Right renal cortex interstitium (tissue), 3 donors: ENCODE measurements at places on chromosomes 1 and 21.

DNA sequence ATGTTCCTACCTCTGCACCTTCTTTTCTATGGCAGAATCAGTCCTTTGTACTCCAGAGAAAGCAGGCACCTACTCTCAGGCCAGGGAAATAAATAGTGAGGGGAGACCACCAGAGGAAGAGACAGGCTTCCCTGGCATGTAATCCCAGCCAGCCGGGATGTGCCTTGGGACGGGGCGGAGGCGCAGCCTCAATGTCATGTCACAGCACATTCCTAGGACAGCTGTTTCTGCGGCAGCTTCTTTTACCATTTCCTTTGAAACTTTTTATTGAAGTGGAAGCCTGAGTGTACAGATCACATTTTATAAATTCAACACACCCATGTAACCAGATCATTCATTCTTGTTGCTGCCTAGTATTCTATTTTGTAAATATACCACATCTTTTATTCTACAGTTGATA lies 67.9 kb upstream of the ZNF326 start:
- no peak for DNase-seq

GRCh38 chr1:36093929-36094328 lies 5.2 kb downstream of the ADPRS start:
- no peak for DNase-seq

- no peak for DNase-seq
Observed at GRCh38 chr1:246058466-246058865, 448.6 kb downstream of the SMYD3 start.

DNA sequence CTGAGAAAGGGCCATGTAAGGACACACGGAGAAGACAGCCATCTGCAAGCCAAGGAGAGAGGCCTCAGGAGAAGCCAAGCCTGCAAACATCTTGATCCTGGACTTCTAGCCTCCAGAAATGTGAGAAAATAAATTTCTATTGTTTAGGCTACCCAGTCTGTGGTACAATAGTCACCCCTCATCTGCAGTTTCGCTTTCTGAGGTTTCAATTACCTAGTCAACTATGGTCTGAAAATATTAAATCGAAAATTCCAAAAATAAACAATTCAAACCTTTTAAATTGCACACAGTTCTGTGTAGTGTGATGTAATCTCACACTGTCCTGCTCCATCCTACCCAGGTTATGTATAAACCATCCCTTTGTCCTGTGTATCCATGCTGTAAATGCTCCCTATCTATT lies 52.6 kb downstream of the ZNF644 start:
- DNase-seq = no peak

- no peak for DNase-seq
Observed at GRCh38 chr1:231039161-231040018, 664 bp downstream of the FAM89A start.

DNA sequence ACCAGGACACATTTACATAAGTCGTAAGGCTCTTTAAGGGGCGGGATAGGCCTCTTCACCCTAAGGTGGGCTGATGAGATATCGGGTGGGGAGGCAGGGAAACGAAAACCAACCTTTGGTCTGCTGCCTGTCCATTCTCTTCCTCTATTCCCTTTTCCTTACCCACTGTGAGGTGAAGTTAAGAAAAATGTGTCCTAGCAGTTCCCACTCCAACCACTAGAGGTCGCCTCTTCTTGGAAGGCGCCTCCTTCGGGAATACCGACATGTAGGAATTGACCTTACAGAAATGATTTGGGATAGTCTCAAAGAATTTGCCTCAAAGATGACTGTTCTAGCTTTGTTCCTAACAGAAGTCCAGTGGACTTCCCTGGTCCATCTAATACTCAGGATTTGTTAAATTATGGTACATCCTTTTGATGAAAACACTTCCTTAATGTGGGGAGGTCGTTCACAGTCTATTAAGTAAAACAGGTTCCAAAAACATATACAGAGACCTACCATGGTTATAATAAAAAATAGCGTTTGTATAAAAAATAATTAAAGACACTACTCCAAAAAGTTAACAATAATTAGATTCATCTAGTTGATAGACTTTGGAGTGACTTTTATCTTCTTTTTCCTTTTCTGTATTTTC lies 14.1 kb downstream of the AZIN2 start:
- DNase-seq = no peak

DNA sequence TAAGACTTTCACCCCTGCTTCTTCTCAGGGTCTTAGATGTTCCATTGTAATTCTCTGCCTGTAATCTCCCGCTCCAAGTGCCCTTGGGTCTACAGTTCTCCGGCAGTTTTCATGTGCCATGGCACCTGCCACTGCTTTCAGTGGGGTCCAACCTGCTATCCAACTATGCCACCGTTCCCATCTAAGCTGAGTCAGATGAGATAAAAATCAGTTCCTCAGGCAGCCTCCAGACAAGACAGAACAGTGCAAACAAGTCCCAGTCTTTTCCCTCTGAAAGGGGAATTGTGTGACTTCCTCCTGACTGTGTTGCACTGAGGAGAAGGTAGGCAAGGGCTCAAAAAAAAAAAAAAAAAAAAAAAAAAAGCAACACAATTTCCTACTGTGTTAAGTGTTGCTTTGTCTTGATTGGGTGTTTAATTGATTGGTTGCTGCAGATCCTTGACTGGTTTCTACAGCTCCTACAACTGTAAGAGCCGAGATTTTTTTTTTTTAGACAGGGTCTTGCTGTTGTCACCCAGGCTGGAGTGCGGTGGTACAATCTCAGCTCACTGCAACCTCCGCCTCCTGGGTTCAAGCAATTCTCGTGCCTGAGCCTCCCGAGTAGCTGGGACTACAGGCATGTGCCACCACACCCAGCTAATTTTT lies 50.7 kb downstream of the EBNA1BP2 start:
- no peak for DNase-seq

GRCh38 chr1:62481681-62482080 lies 44.8 kb downstream of the USP1 start:
- DNase-seq = no peak
